ENCODE measurements at places on chromosomes 3 and 15.

DNA sequence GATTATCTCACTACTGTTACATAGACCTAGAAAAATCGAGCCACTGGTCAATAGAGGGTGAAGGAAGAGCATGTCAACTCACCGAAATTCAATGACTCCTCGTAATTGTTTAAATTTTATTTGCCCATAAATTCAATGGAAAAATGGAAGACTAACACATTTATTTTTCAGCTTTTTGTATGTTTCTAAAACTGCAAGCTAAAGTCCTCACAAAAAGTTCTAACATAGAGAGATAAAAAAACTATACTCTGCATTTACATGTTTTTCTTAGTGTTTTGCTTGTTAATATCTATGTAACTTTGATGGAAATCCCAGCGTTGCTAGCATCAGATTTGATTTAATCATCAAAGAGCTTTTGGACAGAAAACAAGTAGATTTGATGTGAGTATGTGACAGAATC, 6.8 kb downstream of the ARPP21 start:
- DNase-seq: no peak

- DNase-seq: no peak
Measured at GRCh38 chr3:14706096-14706495, 31.2 kb downstream of the C3orf20 start.

GRCh38 chr15:46556010-46556409, 921.2 kb downstream of the SQOR start:
- DNase-seq: no peak

- DNase-seq: no peak
Measured at GRCh38 chr15:62781081-62781497, 261.5 kb upstream of the TPM1 start.

DNA sequence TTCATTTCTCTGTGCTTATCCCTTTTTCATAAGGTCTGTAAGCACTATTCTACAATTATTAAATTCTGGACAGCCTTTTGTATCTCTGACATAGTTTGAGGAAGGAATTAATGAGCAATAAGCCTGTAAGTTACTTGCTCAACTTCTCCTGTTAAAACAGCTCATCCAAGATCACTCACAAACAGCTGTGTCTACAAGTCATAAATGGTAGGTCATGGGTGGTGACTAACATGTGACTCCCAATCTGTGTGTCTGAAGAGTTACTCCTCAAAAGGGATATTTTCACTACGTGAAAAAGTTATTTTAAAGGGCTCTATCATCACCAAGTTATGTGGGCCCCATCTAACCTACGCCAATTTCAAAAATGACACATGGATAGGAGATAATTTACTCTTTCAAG, 145.2 kb upstream of the CBLB start:
- DNase-seq: no peak

- no peak for DNase-seq
Measured at GRCh38 chr3:156256256-156256655, 135.9 kb downstream of the KCNAB1 start.

- no peak for DNase-seq
Measured at GRCh38 chr15:99738021-99738847, 5.0 kb upstream of the LYSMD4 start.

GRCh38 chr3:5692446-5692845, 504.9 kb downstream of the EDEM1 start:
- DNase-seq: no peak

DNA sequence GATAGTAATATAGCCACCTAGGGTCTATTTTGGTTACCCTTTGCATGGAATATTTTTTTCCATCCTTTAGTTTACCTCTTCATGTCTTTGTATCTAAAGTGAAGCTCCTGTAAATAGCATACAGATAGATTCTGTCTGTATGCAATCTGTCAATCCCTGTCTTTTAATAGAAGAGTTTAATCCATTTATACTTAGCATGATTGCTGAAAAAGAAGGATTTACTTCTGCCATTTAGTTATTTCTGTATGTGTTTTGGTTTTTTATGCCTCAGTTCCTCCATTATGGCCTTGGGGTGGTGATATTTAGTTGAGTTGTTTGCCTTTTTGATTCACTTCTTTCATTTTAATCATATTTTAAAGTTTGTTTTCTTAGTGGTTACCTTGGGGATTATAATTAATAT, 29.0 kb downstream of the PCCB start:
- no peak for DNase-seq

- no peak for DNase-seq
Measured at GRCh38 chr3:10975695-10976234, 16.8 kb upstream of the SLC6A1 start.

DNA sequence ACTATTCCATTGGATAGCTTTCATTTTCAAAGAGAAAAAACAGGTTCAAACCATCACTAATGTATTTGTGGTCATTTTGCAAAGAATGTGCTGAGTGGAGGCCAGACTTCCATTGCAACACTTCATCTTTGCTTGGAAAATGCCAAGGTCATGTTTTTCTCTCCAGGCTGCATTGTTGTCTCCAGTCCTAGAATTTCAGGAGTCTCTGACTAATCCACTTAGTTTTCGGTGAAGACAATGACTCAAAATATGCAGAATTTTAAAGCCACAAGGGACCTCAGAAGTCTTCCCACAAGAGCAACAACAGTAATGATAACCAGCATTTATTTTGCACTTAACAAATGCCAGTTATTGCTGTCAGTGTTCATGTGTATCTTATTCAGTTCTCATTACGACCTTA, 277.0 kb downstream of the RYR3 start:
- DNase-seq: no peak

DNA sequence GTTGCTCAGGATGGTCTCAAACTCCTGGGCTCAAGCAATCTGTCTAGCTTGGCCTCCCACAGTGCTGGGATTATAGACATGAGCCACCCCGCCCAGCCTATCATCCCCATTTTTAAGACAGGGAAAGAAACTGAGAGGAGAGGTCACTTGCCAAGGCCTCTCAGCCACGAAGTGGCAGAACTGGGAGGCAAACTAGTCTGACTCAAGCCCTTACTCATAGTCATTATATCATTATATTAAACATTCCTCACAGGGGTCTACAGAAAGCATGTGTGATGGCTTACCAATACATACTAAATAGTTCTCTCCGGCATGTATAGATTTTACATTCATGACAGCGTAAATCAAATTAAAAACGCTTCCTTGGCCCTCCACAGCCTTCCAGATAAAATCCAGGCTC, 62.0 kb upstream of the ZBTB38 start:
- no peak for DNase-seq

DNA sequence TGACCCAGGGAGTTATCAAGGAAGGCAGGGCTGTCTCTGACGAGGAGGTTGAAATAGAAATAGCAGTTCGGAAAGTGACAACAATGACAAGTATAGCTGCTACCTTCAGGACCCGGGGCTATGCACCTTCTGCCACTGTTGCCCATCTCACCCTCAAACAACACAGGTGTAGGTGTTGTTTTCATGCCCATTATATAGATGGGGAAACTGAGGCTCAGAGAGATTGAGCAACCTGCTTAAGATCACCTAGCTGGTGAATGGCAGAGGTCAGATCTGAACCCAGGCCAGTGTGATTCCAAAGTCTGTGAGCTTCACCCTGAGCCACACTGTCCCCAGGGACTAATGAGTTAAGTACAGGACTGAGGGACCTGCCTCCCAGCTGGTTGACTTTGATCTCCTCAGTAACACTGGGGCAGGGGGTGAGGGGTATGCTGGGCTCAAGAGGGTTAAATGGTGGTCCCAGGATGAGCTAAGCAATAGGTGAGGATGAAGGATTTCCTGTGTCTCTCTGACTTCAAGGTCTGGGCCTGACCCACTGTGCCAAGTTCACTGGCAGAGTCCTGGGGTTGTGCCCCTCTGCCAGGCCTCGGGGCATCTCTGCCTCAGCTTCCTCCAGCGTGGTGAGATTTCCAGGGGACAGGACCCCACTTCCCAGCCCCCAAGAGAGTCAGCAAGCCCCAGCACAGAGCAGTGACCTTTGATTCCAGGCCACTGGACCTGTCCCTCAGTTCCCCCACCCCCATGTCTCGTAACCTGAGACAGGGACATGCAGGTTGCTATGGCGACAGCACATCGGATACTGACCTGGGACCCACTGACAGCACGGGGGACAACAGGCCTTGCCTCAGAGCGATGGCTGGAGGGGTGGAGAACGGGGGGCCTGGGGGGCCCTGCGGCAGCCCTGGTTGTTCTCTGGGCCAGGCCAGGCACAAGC, 35.0 kb downstream of the ATP2B2 start:
- no peak for DNase-seq

DNA sequence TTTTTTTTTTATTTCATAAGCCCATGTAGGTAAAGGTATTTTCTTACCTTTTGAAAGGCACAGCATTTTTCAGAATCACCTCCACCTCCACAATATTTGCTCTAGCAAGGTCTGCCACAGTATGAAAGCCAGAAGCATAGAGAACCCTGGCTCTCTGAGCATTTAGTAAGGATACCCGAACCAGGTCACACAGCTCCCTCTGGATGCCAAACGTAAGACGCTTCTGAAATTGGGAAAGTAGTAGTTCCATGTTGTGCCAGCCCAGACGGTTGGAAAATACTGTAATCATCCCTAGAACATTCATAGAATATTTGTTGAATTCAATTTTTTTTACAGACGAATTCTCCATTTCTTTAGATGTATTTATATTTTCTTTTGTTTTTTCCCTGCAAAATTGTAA, 52.4 kb downstream of the POLQ start:
- no peak for DNase-seq

GRCh38 chr3:71201939-71202338, 381.6 kb downstream of the FOXP1 start:
- no peak for DNase-seq

GRCh38 chr3:128492671-128493569, at the start of gene GATA2:
TSS of gene GATA2 (minus strand) at chr3:128493201. CDS start at chr3:128487031, 6,170 bp downstream.
- DNase-seq: no peak

DNA sequence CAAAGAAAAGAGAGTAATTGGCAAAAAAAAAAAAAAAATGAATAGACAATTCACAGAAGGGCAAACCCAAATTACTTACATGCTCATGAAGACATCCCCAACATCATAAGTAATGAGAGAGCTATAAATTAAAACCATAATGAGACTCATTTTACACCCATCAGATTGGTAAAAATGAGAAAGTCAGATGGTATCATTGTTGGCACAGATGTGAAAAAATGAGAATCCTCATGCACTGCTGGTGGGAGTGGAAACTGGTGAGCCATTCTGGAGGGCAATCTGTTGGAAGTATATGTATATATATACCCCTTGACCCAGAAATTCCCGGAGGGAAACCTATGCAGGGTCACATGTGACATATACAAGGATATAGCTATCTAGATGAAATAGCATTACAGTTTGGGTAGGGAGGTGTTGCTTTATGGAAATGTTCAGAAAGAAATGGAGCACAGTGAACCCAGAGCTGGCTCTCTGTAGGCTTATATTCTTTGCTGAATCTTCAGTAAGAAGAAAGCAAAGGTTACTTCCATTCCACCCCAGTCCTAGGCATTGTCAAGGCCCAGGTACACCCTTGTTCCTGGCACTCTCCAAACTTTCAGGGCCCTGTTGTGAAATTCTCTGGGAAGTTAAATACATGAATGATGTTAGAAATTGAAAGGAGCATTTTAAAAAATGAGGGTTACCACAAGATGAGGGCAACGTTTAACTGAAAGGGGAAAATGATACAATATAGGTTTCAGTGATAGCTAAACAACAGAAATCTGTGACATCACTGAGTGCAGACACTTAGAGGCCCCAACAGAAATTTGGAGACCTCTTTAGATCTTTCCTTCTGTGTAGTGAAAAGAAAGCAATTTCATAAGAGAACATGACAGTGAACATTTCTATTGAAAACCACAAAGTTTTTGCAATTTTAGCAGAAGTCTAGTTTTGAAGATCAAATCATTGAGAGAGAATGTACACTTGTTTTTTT, 132.7 kb upstream of the TPRG1 start:
- DNase-seq: no peak

DNA sequence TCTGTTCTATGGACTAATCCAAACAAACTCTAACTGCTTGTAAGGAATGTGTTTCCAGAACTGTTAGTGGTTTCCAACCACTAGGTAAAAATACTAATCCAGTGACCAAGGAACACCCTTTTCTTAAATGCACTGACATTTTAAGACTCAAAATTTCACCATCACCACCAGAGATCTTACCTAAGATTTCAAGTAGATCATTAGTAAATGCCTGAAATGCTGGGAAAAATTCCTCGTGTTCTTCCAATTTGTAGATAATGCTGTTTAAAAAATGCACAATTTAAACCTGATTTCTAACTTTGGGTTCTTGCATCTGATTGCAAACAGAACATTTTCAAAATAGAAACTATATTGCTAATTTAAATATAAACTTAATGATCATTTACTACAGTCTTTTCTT, 63.4 kb downstream of the ESYT3 start:
- no peak for DNase-seq

GRCh38 chr3:120636795-120637401, 40.8 kb downstream of the NDUFB4 start:
- no peak for DNase-seq

DNA sequence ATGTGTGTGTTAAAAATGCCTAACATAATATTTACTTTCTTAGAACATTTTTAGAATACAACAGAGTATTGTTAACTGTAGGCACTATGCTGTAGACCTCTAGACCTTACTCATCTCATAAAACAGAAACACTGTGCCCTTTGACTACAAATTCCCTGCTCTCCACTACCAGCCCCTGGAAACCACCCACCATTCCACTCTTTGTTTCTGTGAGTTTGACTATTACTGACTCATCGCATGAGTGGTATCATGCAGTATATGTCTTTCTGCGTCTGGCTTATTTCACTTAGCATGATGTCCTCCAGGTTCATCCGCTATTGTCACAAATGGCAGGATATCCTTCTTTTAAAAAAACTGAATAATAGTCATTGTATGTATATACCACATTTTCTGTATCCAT, 216.7 kb upstream of the CFAP20DC start:
- no peak for DNase-seq

DNA sequence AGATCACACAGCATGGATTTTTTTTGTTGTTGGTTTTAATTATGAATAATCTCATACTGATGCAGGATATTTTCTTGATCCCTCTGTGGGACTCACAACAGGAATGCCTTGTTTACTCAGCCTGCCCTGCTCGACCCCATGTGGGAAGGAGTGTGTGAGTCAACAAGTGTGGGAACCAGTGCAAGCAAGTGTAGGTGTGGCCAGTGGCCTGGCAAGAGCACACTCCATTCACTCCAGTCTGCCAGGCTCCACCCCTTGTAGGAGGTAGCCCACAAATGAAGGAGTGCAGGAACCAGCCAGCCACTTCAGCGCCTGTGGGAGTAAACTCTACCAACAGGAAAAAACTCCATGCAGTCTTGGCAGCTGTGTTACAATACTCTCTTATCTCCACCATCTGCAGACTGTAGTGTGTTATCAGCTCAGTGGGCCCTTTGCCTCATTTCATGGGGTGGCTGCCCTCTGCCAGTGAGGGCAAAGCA, 393.6 kb downstream of the OTOL1 start:
- peak; percentile 58 for DNase-seq

DNA sequence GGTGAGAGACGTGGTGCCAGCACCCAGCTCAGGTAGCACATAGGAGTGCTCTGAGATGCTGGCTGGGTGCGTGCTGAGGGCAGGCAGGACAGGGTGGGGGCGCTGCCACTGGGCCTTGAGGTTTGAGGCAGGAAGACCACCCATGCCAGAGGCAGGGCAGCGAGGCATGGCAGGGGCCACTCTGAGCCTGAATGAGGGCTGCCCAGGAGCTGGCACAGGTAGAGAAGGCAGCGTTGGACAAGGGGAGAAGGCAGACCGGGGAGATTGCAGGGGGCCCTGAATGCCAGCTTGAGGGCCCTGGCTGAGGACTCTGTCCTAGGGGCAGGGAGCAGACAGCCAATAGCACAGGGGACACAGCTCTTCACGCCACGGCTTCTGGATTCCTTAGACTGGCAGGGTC, 50.2 kb downstream of the ADAMTS7 start:
- no peak for DNase-seq

All from LoVo (cell line).